ENCODE measurements at places on chromosomes 1 and 21.

DNA sequence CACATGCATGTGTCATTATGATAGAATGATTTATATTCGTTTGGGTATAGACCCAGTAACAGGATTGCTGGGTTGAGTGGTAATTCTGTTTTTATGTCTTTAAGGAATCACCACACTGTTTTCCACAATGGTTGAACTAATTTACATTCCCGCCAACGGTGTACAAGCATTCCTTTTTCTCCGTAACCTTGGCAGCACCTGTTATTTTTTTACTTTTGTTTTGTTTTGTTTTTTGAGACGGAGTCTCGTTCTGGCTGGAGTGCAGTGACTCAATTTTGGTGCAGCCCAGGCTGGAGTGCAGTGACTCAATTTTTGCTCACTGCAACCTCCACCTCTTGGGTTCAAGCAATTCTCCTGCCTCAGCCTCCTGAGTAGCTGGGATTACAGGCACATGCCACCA lies 8.5 kb upstream of the S100B start:
- DNase-seq, result no peak

DNA sequence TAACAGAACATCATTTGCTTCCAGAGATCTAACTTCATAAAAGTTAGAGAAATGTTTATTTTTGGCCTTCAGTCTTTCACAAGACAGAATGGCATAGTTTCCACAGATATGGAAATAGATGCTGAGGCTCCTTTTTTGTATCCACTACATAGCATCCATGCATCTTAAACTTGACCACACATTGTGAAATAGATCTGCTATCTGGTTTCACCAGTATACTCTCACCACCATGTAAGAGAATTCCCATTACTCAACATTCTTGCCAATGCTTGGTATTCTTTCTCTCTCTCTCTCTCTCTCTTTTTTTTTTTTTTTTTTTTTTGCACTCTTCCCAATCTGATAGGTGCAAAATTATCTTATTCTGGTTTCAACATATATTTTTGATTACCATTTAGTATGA lies 52.1 kb upstream of the PRMT6 start:
- DNase-seq, result no peak

GRCh38 chr1:162003061-162003829 lies 20.4 kb downstream of the OLFML2B start:
- DNase-seq, result no peak

DNA sequence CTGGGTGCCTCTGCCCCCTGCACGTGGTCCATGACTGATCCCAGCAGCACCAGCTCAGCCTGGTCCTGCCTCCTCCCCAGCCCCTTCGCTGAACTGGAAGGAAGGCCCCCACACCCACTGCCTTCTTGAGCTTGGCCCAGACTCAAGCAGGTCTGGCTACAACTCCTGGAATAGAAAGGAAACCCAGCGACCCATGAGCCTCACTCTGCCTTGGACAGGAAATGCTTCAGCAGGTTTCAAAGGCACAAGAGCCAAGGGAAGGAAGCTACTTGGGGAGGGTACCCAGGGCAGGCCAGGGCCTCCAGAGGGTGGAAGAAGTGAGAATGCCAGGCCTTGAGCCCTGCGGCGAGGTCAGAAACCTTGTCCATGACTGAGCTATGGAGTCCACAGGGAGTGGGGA lies 35.9 kb upstream of the RD3 start:
- no peak for DNase-seq

GRCh38 chr1:211487082-211487481 lies 4.9 kb downstream of the RD3 start:
- DNase-seq, result peak; percentile 25
